Omental fat pad (tissue), 4 donors: ENCODE measurements at places on chromosomes 13 and 19.

DNA sequence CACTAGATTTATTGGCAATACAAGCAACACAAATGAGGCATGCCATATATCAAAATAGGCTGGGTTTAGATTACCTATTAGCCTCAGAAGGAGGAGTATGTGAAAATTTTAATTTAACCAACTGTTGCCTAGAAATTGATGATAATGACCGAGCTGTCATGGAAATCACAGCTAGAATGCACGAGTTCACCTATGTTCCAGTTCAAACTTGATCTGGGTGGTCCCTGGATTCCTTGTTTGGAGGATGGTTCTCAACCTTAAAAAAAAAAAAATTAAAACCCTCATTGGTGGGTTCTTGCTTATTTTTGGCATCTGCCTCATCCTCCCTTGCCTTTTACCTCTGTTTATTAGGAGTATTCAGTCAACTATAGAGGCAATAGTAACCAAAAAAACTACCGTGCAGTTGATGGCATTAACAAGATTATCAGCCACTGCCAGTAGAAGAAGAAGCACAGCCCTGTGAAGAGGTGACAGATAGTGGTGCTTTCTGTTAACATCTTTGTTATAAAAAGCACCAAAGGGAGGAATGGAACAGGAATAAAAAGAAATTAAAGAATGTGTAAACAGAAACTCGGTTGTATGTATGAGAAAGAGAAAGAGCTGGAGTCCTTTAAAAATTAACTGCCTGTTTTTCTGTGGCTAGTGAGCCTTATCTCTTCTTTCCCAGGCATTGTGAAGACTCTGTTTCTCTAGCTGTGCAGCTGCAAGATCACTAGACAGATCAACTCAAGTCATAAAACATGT is 106.4 kb downstream of the ZNF429 start:
- no peak for DNase-seq

DNA sequence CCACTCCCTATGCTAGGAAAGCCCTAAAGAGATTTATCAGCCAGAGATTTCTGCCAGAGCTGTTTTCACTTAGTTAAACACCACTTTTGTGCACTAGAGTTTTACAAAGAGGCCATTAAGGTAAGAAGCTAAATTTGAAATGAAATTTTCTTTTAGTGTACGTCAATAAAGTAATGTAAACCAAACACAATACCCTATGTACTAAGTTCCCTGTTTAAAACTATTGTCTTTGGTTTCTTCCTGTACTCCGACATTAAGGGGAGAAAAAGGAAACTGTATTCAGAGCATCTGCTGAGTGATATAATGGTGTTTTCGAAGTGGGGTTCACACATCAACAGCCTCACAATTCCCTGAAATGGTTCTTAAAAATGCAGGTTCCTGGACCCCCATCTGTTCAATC is 40.7 kb upstream of the STARD13 start:
- DNase-seq = no peak

- no peak for DNase-seq
These were observed 24.2 kb downstream of the NEK5 start for GRCh38 chr13:52104624-52105023.

DNA sequence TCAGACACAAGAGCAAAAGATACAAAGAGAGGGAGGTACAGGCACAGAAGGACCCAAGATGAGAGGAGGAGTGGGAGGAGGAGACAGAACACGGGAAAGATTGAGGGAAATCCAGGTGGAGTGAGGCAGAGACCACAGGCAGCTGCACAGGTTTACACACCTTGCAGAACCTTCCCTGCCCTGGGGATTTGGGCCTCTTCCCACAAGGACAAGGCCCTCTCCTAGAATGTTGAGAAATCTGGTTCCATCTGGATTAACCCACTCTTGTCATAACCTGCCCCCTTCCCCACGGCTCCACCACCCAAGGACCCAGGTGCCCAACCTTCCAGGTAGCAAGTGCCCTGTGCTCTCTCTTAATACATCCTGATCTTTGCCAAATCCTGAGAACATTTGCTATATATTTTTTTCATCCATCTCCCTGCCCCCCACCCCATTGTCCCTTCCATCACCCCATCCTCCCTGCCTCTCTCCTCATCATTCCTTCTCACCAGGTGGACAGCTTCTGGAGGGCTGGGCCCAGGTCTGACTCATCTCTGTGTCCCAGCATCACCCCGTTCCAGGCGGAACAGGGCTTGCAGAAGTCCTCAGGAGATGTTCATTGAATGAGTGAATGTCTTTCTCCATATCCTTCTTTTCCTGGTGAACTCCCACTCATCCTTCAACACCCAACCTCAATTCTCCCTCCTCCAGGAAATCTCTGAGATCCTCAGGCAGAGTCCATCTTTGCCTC is 8.8 kb upstream of the KLK8 start:
- DNase-seq = no peak

DNA sequence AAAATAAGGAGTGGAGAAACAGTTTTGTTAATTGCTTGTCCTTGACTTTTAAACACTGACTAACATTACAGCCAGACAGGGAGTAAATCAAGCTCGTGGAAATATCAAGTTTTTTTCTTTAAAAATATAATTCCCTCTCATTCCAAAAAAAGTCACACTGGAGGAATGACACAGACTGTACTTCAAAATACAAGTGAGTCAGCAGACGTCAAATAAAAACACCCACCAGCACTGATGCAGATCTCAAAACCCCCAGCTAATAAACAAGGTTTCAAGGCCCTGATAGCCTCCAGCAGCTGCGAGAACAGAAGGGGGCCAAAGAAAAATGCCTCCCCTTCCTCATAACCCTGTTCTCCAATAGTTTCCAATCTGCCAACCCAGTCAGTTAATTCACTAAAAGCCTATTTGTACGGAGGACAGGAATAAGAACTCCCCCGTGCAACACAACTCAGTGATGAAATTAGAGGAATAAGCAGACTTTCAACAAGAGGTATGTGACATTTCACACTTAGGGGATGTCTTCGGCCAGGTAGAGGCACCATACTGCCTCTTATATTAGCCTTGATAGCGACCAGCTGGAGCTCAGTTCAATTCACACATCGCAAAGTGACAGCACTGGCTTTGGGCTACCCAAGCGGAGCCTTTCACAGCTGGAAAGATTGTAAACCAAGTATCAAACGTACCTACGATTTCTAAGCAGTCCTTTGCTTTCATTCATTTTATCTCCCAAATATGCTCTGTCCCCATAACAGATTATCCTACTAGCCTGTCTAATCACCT is 561.0 kb upstream of the KLF12 start:
- DNase-seq = no peak

DNA sequence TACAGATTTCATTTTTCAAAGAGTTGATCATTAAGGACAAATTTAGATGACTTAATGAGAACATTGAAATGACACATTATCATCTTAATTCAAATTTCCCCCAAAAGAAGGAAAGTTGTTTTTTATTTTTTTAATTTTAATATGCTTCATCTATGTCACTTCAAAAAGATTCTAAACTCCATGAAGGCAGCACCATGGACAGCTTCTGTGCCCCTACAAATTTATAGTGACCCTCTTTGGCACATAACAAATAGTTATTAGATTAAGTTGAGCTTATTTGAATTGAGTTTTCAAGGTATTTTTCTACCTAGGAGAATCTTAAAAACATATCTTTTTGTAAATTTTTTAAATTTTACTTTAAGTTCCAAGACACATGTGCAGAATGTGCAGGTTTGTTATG is 198.6 kb downstream of the DCT start:
- no peak for DNase-seq

DNA sequence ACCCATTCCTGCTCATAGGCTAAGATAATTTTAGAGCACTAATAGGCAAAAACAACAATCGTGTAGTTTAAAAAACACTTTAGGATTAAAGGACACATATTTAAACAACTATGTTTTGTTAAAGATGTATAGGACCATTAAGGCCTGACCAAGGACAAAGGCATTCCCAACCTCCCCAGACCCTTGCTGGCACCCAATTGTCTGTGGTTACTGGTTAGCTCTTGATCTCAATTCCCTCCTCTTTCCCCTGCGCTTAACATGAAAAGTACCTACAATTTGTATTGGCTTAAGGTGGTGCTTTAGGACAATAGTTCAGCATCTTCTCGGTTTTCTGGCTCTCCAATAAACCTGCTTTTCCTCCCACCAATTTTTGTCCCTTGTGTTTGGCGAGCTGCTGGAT is 51.0 kb downstream of the TEX26 start:
- DNase-seq = no peak

DNA sequence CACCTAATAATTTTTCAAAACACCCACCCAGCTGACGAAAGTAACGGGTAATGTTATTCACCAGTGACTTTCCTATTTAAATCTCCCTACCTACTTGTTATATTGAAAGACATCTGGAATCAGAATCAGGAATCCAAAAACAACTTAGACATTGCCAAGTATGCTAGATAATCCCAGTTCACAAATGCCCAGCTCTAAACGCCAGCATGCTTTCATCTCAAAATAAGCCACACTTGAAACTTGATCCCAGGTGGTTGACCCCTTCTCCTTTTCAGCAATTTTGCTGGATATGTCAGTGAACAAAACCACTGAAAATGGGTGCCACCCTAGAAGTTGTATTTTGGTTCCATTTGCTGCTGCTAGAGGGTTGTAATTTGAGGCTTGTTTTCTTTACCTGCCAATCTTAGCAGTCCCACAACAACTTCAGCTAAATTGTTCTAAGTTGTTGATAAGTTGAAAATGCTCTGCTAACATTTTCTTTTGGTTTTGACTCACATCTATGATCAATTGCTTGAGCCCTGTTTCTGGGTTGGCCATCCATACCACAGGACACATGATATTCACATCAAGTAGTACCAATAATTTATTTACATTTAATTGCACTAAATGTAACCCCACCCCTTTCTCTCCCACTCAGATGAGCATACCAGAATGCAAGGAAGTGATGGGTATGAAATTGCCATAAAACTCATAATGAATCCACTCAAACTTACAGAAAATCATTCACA is 66.4 kb downstream of the DCT start:
- DNase-seq = no peak

GRCh38 chr19:34135821-34136611 is 36.3 kb upstream of the LSM14A start:
- DNase-seq = no peak

DNA sequence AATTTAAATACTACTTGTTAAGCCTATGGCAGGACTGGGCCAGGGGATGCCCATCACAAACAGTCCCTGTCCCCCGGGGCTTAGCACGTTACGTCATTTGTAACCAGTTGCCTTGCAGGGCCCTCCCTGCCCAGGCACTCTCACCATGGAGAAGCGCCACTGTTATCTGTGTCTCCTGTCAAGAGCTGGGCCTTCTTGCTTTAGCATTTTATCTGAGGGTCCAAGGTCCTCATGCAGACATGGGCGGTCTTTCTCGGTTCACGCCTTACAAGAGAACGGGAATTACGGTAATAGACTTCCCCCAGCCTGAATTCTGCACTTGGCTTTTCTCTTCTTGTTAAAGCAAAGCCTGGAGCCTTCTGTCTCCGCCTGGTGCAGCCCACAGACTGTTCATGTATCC is 46.1 kb downstream of the TMED1 start:
- DNase-seq = no peak

DNA sequence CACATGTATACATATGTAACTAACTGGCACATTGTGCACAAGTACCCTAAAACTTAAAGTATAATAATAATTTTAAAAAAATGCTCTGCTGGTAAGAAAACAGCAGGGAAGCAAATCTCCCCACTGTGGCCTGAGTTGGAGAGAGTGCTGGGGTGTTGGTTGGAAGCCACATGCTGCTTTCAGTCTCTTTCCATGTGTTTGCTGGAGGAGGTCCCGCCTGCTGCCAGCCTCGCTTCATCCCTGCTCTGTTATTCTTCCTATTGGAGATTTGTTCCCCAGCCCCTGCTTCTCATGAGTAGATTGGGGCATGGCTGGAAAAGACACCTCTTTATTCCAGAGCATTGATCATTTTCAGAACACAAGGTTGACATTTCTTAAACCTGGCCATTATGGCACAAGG is 230.5 kb downstream of the FGF9 start:
- DNase-seq = no peak

DNA sequence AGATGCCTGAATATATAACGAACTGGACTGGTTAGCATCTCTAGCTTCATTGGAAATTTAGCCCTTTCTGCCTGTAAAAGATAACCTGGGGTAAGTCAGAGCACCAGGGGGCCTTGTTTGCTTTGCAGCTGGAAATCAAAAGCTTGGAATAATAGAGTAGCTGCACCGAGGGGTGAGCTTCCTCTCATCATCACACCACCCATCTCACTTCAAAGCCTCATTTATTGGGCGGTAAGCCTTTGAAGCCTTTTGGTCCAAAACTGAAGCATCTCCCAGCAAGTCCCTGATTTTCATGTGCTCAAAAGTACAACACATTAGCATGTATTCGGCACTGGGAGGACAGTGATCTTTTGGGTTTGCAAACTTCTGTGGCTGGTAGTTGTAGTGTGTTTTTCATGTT is 405.1 kb downstream of the FOXO1 start:
- DNase-seq = no peak

GRCh38 chr19:41310033-41310831 is at the start of gene CCDC97:
TSS of gene CCDC97 (plus strand) at chr19:41310172. CDS start at chr19:41310311, 139 bp downstream.
- DNase-seq = no peak

DNA sequence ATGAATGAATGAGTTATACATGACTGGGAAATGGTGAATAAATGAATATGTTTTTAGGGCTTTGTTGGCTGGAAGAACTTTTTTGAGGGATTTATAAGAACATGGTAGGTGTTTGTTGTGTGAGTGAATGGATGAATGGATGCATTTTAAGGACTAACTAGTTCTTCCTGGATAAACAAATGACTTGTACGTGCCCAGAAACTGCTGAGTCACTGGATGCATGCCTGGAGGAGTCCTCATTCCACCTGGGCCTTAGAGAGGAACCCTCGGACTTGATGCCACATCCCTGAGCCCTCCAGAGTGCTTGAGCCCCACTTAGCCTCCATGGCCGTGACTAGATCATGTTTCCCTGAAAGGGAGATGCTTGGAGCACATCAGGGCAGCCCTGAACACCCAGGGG is 153.4 kb downstream of the DPF1 start:
- no peak for DNase-seq

DNA sequence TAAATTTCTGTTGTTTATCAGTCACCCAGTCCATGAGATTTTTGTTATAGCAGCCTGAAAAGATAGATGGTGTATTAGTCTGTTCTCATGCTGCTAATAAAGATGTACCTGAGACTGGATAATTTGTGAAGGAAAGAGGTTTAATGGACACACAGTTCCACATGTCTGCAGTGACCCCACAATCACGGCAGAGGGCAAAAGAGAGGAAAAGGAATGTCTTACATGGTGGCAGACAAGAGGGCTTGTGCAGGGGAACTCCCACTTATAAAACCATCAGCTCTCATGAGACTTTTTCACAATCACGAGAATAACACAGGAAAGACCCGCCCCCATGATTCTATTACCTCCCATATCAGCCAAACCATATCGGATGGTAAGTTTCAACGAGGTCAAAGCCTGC is 309.2 kb downstream of the LIG4 start:
- DNase-seq = no peak
